ENCODE measurements at places on chromosomes 1 and 21.

DNA sequence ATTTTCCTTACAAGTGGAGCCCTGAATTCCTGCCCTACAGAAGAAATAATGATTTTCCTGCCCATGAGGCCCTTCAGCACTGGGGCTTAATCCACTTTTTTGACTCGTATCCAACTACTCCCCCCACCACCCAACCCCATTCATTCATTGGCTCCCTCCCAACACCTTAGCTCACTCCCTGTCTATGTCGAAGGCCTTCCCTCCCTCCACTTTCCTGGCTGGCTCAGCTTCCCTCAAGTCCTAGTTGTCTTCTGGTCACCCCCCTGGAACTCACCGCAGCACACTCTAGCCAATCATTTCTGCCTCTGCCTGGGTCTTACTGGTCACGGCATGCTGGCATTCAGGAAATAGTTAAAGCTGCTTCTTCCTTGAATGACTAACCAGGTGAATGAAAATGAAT, 118.9 kb downstream of the PGBD5 start:
- DNase-seq, result no peak

DNA sequence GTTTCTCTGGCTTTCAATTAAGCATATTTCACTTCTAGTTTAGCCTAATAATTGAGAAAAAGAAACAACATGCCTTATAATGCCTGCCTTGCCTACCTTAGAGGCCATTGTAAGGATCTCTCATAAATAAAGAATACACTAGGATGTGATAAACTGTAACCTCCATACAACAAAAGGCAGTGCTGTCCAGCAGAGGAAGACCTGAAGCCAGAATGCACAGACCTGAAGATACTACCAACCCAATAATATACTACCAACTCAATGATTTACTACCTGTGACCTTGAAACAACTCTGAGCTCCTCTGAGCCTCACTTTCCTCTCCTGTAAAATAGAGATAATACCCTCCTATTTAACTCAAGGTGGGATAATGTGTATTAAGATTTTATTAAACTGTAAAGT, 361.3 kb downstream of the TTLL7 start:
- DNase-seq, result no peak

DNA sequence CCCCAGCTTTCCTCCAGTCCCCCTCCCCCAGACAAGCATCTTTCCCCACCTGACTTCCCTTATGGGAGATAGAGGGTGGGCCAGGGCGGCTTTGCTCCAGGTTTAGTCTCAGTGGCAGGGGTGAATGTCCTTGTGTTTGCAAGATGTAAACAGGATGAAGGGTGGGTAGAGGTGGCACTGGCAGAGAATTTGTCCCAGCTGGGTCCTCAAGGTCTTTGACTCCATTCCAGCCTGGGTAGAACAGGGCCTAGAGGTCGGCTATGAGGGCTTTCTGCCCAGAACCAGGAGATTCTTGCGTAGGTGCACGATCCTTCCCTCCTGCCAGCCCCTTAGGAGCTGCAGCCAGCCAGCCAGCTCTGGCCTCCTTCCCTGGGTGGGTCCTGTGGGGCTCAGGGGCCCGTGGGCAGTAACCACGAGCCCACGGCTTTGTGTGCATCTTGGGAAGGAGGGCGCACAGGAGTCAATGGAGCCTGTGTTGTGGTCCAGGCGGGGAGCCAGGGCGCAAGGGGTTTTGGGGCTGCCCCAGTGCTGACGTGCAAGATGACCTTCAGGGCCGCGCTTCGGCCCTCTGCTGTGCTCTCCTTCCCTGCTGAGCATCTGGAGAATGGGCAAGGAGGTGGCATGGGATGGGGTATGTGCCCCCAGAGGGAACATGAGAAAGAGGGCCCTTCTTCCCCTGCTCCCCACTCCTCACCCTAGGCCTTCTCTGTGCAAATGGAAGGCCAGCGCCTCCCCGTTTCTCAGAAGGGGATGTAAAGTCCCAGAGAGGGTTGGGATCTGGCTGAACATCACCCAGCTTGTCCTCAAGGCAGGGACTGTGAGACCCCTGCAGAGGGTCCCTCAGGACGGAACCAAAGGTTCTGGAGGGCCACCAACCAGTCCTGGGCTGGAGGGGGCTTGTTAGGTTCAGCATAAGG, 15.7 kb downstream of the POU3F1 start:
- DNase-seq, result no peak

DNA sequence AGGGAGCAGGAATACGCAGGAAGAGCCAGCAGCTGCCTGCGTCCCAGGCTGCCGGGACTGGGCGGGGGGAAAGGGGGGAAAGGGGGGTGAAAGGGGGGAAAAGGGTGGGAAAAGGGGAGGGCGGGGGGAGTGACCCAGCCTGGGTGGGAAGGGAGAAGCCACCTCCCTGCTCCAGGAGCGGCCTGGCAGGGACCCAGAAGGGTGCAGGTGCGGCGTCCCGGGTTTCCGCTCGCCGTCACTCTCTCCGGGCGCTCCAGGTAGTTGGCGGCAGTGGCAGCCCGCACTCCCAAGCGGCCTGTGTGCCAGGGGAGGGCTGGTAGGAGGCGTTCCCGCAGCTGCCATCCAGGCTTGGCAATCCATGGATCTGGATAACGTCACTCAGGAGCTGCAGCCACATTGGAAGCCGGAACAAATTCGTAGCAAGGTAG, 141.0 kb upstream of the NGF start:
- no peak for DNase-seq

All from EH (cell line).